ENCODE measurements at places on chromosomes 11 and 22.

DNA sequence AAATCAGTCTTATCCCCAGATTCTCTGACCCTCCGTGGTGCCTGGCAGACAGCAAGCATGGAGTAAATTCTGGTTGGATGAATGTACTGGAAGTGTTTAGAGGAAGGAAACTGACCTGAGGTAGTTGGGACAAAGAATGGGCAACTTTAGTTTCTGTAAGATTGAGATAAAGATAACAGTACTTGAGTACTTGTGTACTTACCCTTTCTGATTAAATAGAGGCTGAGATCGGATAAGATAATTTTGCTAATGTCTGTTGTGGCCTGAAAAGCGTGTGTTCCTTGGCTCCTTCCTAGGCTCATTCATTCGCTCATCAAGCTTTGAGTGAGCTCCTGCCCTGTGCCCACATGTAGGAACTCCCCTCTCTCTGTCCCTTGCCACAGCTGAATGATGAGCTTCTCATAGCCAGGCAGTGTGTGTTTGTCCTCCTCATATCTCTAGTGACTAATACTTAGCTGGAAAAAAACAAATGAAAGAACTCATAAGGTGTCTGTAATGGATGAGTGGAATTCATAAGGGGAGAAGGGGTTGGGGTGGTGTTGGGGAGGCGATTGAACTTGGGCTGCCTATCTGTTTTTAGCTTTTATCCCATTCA is 118.1 kb downstream of the DBX1 start:
- DNase-seq = peak; percentile 30

GRCh38 chr11:73866586-73866996 is 10.1 kb downstream of the COA4 start:
- DNase-seq = peak; percentile 97

DNA sequence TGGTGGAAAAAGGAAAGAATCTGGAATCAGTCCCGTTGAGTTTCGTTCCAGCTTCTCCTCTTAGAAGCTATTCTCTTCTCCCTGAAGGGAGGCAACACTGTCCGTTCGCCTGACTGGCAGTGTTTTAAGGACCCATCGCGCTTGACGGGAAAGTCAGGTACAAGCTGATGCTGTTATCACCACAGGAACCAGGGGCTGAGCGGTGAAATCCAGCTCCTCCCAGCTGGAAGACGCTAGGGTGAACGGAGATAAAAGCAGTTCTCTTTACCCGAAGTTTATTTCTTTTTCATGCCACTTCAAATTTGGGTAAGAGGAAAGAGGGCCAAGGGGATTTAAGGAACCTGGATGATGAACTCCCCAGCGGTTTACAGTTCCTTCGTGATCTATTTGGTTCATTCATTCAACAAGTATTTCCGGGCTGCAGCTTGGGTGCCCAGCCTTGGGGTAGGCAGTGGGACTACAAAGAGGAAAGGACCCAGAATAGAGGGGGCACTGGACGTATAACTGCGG is 551 bp upstream of the DEUP1 start:
- peak; percentile 2 for DNase-seq

- DNase-seq = no peak
Observed at GRCh38 chr22:37509059-37509860, 10.0 kb downstream of the CARD10 start.

GRCh38 chr22:44423556-44424358 is 74.3 kb downstream of the RTL6 start:
- no peak for DNase-seq

GRCh38 chr22:27175021-27175838 is 517.8 kb downstream of the MIAT start:
- DNase-seq = no peak

- DNase-seq = no peak
Observed at GRCh38 chr11:118547132-118547531, 16.1 kb downstream of the TMEM25 start.

DNA sequence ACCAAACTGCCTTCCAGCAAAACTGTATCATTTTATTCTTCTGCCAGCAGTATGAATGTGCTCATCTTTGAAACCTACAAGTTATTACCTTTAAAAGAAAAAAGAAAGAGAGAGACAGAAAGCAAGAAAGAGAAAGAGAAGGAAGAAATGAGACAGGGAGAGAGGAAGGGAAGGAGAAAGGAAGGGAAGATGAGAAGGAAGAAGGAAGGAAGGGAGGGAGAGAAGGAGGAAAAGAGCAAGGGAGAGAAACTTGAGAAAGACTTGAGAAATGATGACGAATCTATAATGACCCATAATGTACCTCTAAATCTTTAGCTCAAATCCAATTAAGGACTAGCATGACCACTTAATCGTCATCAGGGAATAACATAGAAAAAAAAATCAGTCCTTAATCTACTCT is 11.4 kb upstream of the JAML start:
- no peak for DNase-seq

DNA sequence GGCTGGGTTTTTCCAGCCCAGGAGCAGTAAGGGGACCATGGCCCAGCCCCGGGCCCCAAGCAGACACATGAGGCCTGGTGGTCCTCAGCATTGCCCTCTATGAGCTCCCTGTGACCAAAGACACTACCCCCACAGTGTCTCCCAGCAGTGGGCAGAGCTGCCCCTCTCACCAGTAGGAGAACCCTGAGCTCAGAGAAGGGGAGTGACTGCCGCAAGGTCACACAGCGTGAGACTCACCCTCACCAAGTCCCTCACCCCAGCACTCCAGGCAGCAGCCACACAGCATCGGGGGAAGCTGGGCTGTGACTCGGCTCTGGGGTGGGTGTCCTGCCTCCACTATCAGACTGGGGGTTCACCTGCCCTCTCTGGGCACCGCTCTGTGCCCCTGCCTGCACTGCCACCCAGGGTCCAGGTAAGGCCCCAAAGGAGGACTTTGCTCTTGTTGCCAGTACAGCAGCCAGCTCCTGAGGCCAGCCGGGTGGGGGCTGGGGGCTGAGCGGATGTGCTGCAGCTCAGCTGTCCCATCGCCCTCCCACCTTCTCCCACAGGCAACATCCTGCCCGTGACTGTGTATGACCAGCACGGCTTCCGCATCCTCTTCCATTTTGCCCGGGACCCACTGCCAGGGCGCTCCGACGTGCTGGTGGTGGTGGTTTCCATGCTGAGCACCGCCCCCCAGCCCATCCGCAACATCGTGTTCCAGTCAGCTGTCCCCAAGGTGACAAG is 7.9 kb upstream of the SH3BP1 start:
- no peak for DNase-seq

DNA sequence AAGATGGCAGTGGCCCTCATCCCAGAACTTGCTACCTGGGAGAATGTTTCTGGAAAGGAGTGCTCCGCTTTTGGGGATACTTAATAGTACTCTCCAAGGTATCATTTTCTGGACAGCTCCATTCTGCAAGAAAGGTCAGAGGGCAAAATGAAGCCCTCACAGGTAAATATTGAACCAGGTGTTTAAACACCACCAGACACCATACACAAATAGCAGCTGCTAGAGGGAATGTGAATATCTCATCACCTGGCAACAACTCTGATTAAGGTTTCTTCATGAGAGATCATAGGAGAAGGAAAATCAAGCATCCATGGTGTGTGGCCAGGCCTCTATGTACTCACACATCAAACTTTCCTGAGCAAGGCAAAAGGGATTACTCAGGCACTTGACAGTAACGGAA is 226.1 kb upstream of the FAT3 start:
- DNase-seq = no peak

DNA sequence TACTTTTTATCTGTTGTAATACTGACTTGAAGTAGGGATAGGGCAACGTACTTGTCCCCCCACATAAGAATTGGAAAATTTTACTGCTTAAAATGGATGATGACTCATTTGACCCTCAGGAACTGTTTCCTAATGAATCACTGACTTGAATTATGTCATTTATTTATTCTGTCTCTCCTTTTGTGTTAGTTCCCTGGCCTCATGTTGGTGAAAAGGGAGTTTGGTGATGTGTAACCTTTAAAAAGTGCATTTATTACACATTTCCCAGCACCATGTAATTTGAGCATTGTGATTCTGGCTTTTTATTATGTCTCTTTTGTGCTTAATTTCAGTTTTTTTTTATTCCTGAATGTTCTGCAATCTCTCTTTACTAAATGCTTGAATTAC is 20.3 kb upstream of the PGM2L1 start:
- DNase-seq = peak; percentile 73

DNA sequence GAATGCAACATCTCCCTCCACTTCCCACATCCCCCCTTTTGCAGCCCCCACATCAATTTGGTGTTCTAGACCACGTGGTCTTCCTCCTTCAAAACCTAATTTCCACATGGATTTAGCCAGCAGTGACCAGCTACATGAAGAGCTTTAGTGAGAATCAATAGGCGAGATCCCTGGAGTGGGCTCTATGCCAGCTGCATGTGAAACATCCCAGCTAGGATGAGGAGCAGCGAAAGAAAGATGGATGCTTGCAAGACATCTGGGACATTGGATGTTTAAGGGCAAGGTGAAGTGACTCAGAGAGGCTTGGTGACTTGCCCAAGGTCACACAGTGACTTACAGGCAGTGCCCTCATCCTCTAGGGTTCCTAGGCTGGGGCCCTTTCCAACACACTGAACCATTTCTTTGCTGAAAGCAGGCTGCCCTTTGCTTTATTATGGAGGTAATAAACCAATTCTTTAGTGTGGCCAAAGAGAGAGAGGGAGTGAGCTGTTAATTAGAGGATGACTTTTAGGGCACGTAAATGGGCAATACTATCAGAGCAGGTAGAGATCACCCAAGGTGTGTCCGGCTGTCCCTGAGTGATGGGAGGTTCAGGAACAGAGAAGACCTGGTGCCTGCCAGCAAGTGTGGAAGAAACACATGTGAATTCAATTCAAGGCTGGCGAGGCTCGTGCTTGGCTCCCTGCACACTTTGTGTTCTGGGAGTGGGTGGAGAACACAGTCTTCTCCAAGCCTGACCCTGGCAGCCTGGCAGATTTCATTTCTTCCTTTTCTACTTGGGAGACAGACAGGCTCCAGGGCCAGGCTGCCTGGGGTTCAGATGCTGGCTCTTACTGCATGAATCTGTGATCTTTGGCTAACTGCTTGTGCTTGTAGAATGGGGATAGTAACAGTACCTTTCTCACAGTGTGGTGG is 24.0 kb downstream of the TSPAN18 start:
- no peak for DNase-seq

Data from mesenchymal stem cell (in vitro differentiated cells and primary cell).